ENCODE measurements at places on chromosomes 7 and 10.

DNA sequence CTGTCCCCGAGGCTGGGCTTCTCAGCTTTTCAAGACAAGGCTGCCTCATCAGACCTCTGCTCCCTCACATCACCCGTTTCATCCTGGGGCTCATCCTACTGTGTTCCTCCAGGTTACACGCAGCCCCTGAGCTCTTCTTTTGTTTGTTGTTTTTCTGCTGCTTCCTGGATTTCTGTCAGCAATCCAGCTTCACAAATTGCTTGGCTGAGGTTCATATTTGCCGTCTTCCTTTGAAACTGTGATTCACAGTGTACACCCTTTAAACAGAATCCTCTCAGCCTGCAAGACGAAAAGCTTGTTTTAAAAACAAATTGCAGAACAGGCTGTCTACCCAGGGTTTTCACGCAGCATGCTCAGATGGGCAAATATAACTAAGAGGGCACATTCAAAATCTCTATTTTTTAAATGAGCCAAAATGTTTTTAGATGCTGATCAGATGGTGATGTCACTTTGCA, 39.1 kb upstream of the PARD3 start:
- peak; percentile 50 for DNase-seq

GRCh38 chr10:31460242-31460641, 141.2 kb downstream of the ZEB1 start:
- DNase-seq = no peak

DNA sequence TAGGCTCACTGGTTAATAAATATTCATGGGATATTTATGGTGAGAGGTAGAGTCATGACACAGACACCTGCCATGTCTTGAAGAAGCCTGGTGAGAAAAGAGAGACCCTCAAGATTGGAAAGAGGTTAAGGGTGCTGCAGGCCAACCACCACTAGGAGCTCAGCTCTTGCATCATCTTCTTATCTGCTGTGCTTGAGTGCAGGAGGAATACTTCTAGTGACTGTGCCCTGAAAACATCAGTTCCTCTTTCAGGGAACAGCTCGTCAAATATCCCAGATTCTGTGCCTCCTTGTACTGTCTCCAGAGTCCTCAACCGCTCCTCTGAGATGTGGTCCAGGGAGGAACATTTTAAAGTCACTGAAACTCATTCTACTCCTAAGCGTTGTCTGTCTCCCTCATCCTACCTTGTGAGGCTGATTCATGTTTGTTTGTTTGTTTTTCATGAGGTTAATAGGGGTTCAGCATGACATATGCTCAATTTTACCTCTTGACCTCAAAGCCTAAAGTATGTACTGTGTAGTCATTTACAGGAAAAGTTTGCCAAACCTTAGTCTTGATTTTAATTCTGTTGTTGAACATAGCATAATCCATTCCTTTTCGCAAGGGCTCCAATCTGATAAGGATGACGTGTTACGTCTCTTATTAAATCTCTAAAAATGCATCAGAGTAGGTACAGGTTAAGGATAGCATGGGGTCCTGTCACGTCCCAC, 293.1 kb downstream of the C7orf25 start:
- DNase-seq = no peak

DNA sequence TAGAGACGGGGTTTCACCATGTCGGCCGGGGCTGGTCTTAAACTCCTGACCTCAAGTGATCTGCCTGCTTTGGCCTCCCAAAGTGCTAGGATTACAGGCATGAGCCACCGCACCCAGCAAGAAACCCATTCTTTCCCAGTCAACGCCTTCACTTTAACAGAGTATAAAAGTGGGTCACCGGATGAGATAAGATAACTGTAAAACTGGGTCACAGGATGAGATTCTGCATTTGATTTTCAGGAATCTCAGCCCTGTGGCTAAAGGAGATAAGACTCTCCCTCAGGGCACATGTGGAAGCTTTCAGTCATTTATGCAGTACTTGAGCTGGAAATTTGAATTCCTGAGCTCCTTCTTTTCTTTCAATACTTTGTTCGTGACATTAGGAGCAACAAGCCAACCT, 70.8 kb downstream of the LRRC17 start:
- no peak for DNase-seq

- DNase-seq = no peak
Observed at GRCh38 chr7:36925207-36925606, 200.9 kb upstream of the AOAH start.

DNA sequence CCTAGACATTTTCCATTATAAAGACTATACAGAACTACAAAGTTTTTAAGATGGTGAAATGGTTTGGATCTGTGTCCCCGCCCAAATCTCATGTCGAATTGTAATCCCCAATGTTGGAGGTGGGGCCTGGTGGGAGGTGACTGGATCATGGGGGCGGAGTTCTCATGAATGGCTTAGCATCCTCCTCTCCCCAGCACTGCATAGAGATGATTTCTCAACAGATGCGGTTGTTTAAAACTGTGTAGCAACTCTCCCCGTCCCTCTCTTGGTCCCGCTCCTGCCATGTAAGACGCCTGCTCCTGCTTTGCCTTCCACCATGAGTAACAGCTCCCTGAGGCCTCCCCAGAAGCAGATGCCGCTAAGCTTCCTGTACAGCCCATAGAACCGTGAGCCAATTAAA, 1.6 kb downstream of the FAM133B start:
- no peak for DNase-seq

DNA sequence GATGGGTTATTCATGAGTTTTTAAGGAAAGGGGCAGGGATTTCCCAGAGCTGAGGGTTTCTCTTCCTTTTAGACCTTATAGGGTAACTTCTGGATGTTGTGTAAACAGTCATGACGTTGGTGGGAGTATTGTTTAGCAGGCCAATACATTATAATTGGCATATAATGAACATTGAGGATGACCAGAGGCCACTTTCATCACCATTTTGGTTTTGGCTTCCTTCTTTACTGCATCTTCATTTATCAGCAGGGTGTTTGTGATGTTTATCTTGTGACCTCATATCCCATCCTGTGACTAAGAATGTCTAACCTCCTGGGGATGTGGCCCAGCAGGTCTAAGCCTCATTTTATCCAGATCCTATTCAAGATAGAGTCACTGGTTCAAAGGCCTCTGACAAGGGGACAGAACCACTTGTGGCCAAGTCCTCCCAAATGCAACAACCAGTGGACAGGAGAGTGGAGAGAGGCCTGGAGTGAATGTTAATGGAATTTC, 77.3 kb upstream of the RPA3 start:
- peak; percentile 42 for DNase-seq

DNA sequence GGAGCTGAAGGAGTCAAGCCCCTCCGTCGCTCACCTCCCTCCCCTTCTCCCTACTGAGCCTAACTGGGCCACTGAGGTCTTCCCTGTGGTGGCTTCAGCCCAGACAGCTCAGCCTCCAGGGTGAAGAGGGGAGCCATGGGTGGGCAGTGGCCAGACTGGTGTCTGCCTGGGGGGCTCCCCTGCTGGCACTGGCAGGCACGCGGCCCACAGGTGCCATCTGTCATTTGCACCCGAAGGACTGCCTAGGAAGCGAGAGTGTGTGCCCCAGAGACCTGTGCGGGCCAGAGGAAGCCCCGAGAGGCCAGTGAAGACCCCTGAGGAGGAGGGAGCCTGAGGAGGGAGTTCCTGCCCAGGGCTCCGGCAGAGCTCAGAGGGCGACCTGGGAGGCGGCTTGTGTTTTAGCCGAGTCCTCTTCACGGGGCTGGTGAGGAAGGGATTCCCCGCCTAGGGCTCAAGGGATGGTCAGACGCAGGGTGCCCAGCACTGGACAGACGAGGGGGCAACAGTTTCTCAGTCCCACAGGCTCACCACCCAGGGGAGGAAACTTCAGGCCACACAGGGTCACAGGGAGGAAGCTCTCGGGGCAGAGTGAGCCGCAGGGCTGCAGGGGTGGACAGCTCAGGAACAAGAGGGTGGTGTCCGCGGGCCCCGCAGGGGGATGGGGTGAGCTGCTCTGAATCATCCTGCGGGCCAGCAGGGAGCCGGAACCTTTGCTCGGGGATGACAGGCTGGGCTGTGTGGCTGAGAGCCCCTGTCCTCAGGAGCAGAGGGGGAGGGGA, 76.2 kb upstream of the PPP2R2D start:
- no peak for DNase-seq

GRCh38 chr10:50941629-50942028, 56.2 kb upstream of the A1CF start:
- DNase-seq = no peak

- DNase-seq = no peak
Observed at GRCh38 chr10:68111584-68111983, 2.3 kb downstream of the MYPN start.

DNA sequence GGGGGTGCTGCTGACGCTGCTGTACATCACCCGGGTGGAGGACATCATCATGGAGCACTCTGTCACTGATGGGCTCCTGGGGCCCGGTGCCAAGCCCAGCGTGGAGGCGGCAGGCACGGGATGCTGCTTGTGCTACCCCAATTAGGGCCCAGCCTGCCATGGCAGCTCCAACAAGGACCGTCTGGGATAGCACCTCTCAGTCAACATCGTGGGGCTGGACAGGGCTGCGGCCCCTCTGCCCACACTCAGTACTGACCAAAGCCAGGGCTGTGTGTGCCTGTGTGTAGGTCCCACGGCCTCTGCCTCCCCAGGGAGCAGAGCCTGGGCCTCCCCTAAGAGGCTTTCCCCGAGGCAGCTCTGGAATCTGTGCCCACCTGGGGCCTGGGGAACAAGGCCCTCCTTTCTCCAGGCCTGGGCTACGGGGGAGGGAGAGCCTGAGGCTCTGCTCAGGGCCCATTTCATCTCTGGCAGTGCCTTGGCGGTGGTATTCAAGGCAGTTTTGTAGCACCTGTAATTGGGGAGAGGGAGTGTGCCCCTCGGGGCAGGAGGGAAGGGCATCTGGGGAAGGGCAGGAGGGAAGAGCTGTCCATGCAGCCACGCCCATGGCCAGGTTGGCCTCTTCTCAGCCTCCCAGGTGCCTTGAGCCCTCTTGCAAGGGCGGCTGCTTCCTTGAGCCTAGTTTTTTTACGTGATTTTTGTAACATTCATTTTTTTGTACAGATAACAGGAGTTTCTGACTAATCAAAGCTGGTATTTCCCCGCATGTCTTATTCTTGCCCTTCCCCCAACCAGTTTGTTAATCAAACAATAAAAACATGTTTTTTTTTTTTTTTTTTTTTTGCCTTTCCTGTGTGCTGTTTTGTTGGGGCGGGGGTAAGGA, 55.8 kb downstream of the TSPAN15 start:
- no peak for DNase-seq

GRCh38 chr7:6658618-6659345, 21.7 kb downstream of the ZNF316 start:
- DNase-seq = no peak

DNA sequence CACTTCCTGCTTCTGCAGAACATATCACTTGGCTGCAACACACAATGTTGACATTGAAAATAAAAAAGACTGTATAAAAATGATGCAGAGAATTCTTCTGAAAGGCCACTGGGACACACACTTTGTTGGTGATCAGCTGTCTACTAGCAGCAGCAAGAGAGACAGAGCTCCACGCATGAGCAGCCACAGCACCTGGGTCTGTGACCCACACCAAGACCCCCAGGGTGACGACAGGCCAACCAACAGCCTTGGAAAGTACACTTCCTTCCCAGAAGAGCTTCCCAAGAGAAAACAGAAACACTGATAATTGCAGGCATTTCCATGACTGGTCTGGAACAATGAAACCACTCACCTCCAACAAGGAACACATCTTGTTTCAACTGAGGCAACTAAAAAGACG, 239.0 kb downstream of the DIP2C start:
- no peak for DNase-seq

- no peak for DNase-seq
Observed at GRCh38 chr10:75696536-75696935, 265.1 kb downstream of the LRMDA start.

GRCh38 chr10:49682879-49683278, 3.4 kb downstream of the C10orf53 start:
- DNase-seq = no peak

GRCh38 chr10:97843281-97843671, 6.4 kb upstream of the GOLGA7B start:
- DNase-seq = no peak

- DNase-seq = no peak
Observed at GRCh38 chr10:38163617-38164016, 69.5 kb downstream of the ZNF37A start.

GRCh38 chr7:87032604-87033339, 26.7 kb downstream of the ELAPOR2 start:
- no peak for DNase-seq

DNA sequence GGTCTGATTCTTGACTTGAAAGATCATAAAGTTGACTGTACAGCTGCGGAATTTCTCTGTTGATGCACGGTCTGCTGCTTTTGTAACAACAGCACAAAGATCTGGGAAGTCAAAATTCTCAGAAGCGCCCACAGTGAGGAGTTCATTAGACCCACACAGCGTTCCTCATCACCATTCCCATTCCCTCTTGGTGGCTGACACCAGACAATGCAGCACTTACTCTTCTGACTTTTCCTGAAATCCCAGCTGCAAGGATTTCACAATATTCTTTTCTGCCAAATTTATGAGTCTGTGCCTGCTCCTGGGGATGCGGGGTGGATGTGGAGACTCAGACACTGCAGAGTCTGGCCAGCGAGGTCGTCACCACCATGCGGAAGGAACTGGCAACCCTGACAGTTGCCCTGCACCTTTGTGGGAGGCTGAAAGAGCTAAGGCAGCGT, 233.9 kb downstream of the FANK1 start:
- peak; percentile 76 for DNase-seq

GRCh38 chr10:86667421-86668181, 710 bp upstream of the LDB3 start:
- no peak for DNase-seq

DNA sequence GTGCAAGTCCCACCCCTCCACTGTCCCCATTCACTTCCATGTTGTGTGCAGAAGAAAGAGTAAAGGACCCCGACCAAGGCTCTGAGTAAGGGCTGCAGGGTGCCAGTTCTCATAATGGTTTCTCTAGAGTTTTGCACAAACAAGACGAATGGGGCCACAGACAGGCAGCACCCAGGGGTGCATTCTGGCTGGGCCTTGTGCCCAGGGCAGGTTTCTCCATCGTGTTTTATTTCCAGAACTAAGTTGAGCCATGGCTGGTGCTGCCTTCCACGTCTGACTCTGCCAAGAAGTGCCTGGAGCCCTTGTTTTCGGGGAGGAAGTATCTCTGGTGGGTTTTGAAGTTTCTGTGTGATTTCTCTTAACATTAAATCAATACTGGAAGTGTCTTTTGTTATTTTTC, 95.0 kb upstream of the SDK1 start:
- DNase-seq = no peak

- no peak for DNase-seq
Observed at GRCh38 chr10:18334116-18334867, 194.1 kb downstream of the CACNB2 start.

- no peak for DNase-seq
Observed at GRCh38 chr7:1248143-1248915, 15.7 kb downstream of the UNCX start.

GRCh38 chr7:152512706-152513105, 76.9 kb upstream of the KMT2C start:
- no peak for DNase-seq

All from fibroblast of skin of right quadriceps (primary cell).